ENCODE measurements at places on chromosomes 16 and 17.

DNA sequence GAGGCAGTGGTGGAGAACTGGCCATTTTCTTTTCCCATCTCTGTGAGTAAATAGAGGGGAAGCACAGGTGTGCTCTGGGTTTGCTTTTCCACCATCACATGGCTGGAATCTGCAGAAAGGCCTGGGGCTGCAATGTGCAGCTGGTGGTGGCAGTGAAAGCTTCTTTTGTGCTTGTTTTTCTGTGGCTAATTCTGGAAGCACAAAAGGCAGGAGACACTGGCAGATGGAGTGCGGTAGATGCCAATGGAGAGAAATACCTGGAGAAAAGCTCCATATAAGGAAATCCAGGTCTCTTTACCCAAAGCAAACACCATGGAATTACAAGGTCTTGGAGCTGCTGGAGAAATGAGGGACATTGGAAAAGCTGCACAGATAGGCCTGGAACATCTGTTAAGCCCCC, 146.9 kb downstream of the HAPSTR1 start:
- no peak for DNase-seq

GRCh38 chr17:19342611-19343255, 19.8 kb downstream of the B9D1 start:
- DNase-seq, result no peak

DNA sequence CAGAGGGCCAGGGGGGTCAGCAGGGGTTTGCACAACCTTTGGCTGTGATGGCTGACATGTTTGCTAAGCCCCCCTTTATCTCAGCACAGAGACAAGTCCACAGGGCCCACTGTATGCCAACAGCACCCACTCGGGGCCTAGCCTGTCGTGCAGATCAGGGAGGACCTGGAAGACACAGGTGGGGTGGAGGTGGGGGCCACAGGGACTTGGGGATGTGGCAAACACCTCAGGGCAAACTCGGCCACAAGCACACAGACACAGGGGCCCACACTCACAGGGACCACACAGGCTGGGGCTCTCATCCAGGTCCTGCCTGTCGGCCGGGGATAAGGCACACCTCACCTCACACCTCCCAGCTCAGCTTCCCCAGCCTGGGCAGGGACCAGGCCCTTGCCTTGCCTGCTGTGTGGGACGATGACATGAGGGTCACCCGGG, 87.9 kb downstream of the C16orf78 start:
- DNase-seq, result no peak

DNA sequence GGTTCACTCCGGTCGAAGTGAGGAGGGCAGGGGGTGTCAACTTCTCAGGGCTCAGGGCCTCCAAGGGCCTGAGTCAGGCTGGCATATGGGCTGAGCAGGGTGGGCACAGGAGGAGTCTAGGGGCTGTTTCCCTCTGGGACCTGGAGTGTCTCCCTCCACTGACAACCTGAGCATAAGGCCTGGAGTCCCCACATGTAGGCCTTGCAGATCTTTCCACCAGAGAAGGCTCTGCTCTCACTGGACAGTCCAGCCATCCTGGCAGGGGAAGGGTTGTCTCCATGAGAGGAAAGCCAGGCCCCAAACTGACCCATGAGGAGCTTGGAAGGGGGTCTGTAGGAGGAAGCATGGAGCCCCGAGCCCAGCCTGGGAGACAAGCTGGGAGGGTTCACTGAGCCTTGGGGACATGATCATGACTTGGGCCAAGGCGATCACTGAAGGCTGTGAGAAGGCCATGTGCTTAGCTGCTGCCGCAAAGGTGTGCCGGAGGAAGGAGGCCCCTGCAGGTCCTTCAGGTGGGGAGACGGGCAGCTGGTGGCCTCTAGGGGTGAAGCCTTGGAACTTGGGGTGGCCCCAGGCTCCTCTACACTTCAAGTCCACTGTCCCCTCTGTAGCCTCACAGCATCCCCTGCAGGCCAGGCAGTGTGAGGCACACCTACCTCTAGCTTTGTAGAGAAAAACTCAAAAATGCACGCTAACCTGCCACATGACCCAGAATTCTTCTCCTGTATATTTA, 9.9 kb downstream of the CMTM2 start:
- no peak for DNase-seq

GRCh38 chr16:11396241-11397048, 51.2 kb downstream of the RMI2 start:
- no peak for DNase-seq

DNA sequence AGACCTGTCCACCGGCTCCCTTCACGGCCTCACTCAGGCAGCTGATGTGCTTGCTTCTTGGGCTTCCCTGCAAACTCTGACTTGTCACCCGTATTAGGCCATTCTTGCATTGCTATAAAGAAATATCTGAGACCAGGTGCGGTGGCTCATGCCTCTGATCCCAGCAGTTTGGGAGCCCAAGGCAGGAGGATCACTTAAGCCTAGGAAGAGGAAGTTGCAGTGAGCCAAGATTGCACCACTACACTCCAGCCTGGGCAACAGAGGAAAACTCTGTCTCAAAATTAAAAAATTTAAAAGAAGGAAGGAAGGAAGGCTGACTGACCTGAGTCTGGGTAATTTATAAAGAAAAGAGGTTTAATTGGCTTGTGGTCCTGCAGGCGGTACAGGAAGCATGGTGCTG, 17.0 kb downstream of the SOST start:
- no peak for DNase-seq

- no peak for DNase-seq
Measured at GRCh38 chr16:55577887-55578286, 11.4 kb downstream of the CAPNS2 start.

All from NCI-H187 (cell line).